ENCODE measurements at places on chromosomes 5 and 9.

DNA sequence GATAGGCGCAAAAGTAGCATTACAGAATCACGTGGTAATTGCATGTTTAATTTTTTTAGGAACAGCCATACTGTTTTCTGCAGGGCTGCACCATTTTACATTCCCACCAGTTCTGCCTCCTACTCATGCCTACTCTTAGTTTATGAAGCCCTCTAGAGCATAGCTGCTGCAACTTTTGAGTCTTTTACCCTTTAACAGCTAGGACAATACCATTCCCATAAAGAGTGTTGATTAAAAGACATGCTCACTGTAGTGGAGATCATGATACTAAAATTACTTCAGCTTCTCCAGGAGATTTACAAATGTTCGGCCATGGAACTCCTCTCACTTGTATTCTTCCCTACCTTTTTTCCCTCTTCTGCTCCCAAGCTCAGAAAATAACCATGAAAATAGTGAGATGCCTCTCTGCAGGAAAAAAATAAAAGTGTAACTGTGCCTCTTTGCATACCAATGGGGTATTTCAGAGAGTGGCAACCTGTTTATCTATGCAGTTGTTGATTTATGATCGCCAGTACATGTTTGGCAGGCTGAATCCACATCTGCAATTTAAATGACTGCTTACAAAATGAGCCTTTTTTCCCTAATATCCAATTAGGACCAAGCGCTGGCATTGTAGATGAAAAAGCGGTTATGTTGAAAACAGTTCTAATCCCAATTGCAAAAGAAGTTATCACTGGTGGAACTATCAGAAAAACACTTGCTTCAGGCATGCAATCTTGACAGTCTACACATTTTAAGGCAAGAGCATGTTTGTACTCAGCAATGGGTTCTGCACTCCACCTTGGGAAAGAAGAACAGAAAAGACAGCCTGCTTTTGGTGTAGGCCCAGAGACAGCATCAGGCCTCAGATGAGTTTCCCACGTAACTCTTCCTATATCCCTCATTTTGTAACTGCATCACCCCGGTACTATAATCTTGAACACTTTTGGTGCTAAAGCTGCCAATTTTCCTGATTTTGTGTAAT lies 131.1 kb downstream of the ADAMTSL1 start:
- no peak for DNase-seq

GRCh38 chr5:36688722-36689121 lies 82.3 kb downstream of the SLC1A3 start:
- DNase-seq: no peak

- DNase-seq: no peak
Measured at GRCh38 chr5:122311497-122311960, 508 bp upstream of the SNCAIP start.

GRCh38 chr9:137000177-137000930 lies 4.0 kb upstream of the CLIC3 start:
- no peak for DNase-seq

DNA sequence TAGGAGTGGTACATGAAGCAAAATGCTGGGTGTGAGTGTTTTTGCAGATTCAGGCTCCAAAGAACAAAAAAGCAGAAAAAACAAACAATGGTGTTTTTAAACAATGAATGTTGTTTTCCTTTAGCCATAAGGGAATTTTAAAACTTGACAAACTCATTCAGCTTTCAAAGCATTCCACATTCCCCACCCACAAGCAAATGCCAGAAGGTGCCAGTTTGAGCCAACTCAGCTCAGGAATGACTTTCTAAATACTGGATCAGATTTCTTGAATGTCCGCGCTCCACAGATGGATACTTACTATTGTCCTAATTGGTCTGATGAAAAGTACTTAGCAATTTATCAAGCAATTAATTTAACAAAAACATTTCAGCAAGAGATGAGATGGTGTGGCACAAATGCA lies 12.9 kb upstream of the MOB3B start:
- no peak for DNase-seq

DNA sequence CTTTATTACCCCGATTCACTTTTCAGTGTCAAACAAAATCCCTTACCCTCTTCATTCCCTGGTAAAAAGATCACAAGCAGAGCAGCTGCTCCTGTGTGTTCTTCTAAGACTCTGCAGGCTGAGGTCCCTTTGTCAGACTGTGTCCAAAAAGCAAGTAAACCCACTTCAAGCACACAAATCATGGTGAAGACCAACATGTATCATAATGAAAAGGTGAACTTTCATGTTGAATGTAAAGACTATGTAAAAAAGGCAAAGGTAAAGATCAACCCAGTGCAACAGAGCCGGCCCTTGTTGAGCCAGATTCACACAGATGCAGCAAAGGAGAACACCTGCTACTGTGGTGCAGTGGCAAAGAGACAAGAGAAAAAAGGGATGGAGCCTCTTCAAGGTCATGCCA lies 34.5 kb downstream of the CREBRF start:
- no peak for DNase-seq
